ENCODE measurements at places on chromosomes 7 and 10. TPM values are rescaled to one million over a fixed set of nuclear protein-coding genes. Genes with fewer than 3 reads are reported as not detected.

DNA sequence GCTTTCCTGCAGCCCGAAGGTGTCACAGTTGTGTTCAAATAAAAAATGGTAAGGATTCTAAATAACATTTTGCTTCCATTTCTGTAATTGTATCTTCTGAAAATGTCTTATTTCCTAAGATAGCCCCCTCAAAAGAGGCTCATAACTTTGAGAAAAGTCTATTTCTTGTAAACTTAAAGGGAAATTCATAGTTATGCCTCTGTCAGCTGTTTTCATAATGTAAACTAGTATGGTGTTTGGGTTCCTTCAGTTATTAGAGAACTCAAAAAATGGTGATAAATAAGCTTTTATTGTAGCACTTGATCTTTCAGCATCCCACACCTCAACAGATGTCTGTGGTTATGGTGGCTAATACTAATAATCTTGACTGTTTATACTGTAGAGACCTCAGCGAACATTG is 57.1 kb downstream of the KLHDC10 start:
- H3K4me1 ChIP-seq, result peaks cover 12% of the 10 kb centered on the region
- no peak for DNase-seq
- H3K36me3 ChIP-seq, result no peaks in the 10 kb centered on the region
- no peaks in the 10 kb centered on the region for H3K27me3 ChIP-seq
- no peak overlapping the region for H3K4me3 ChIP-seq

DNA sequence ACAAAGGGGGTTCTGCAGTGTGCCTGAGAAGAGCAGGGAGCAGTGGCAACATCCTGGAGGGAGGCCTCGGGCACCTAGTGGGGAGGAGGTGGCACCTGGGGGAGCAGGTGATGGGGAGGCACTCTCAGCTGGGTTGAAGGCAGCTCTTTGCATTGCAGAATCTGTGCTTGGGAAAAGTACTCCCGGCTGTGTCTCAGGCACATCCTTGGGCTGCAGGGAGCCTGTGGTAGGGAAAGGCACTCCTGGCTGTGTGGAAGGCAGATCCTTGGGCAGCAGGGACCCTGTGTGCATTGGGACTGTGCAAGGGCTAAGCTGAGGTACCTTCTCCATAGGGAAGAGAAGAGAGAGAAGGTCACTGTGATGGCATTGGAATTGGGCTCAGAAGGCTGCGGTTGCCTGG is 52.8 kb upstream of the ANTXRL start:
- no peaks in the 10 kb centered on the region for H3K27me3 ChIP-seq
- no peak for DNase-seq
- no peak overlapping the region for H3K27ac ChIP-seq
- no peak overlapping the region for H3K4me3 ChIP-seq
- H3K36me3 ChIP-seq, result no peaks in the 10 kb centered on the region

DNA sequence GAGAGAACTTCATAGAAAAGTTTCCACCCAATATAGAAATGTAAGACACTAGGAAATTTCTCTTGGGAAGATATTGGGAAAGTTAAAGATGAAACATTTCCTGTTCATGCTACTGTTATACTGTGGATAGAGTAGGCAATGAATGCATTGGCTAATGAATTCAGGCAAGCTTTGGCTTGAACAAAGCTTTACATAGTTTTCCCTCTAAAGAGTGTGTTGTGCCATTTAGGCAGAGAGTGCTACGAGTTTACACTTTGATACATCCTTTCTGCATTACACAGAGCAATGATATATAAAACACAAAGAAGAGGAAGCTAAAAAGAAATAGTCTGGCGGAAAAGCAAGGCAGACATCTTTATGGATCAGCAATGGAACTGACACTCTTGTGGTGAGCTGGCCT is 125.9 kb upstream of the SHH start:
- H3K27ac ChIP-seq, result no peak overlapping the region
- no peaks in the 10 kb centered on the region for H3K36me3 ChIP-seq
- H3K27me3 ChIP-seq, result no peaks in the 10 kb centered on the region

GRCh38 chr7:137331378-137331777 is 12.2 kb downstream of the PTN start:
- H3K4me1 ChIP-seq, result no peaks in the 10 kb centered on the region
- no peaks in the 10 kb centered on the region for H3K36me3 ChIP-seq
- no peak overlapping the region for H3K4me3 ChIP-seq
- no peaks in the 10 kb centered on the region for H3K27me3 ChIP-seq
- no peak for DNase-seq
- H3K27ac ChIP-seq, result no peak overlapping the region

- H3K27ac ChIP-seq, result no peak overlapping the region
- no peaks in the 10 kb centered on the region for H3K36me3 ChIP-seq
- no peak overlapping the region for H3K4me3 ChIP-seq
- no peak for DNase-seq
- peaks cover 49% of the 10 kb centered on the region for H3K4me1 ChIP-seq
Observed at GRCh38 chr10:80410578-80411145, 2.3 kb downstream of the PRXL2A start.

GRCh38 chr7:25786936-25787335 is 365.1 kb upstream of the NFE2L3 start:
- H3K4me1 ChIP-seq, result no peaks in the 10 kb centered on the region
- H3K27me3 ChIP-seq, result no peaks in the 10 kb centered on the region
- no peak overlapping the region for H3K4me3 ChIP-seq
- no peak overlapping the region for H3K27ac ChIP-seq

- DNase-seq, result no peak
- no peak overlapping the region for H3K4me3 ChIP-seq
- peaks cover 7% of the 10 kb centered on the region for H3K27me3 ChIP-seq
- H3K4me1 ChIP-seq, result no peaks in the 10 kb centered on the region
- no peak overlapping the region for H3K27ac ChIP-seq
Observed at GRCh38 chr10:58304099-58304633, 30.6 kb upstream of the UBE2D1 start.

FAM20C gene
- 26.0 TPM for total RNA-seq

TMEM236 gene
- 0.66 TPM for total RNA-seq

EPDR1 gene
- 24.7 TPM for total RNA-seq

CPA2 gene
- 4,381 TPM for total RNA-seq

GNGT1 gene
- not detected for total RNA-seq

MICU1 gene
- 14.0 TPM for total RNA-seq

MPP7 gene
- 5.9 TPM for total RNA-seq
